ENCODE measurements at places on chromosomes 16 and 17.

GRCh38 chr17:491086-492021 lies 138.7 kb upstream of the RPH3AL start:
- DNase-seq, result peak; percentile 28

DNA sequence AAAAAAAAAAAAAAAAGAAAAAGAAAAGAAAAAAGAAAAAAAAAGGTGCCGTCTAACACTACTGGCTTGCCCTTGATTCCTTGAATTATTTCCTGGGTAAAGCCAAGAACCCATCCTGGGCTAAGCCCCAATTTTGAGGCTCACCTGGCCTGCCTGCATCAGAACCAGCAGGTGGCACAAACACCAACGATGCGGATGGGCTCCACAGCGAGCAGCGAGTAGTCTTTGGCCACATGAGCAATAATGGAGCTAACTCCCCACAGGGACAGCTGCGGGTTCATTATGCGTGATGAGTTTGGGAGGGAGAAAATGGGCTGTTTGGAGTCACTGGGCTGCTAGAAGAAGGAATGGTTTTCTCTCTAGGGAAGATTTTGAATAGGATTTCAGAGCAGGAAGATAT lies 91.1 kb downstream of the ASIC2 start:
- DNase-seq, result no peak

- peak; percentile 82 for DNase-seq
Measured at GRCh38 chr17:76868176-76868668, at the start of gene MGAT5B. Gene MGAT5B, plus strand, starts transcription at chr17:76868404. Its CDS starts 626 bp downstream, at chr17:76869030.

- no peak for DNase-seq
Measured at GRCh38 chr17:10050597-10051101, 145.6 kb upstream of the RCVRN start.

DNA sequence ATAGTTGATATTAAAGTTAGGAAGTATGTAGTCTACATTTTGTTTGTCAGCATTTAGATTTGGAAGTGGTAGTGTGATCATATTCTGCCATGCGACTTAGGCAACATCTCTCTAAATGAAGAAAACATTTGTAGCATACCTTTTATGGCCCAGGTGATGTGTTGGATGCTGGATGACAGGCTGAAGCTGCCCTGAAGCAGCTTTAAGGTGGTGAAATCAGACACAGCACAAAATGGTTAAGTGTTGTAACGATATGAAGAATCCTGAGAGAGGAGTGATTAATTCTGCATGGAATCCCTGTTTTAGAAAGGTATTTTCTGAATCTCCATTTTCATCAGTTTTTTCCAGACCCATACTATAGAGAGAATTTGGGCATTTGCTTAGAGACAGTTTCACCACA lies 28.3 kb downstream of the AATF start:
- no peak for DNase-seq

DNA sequence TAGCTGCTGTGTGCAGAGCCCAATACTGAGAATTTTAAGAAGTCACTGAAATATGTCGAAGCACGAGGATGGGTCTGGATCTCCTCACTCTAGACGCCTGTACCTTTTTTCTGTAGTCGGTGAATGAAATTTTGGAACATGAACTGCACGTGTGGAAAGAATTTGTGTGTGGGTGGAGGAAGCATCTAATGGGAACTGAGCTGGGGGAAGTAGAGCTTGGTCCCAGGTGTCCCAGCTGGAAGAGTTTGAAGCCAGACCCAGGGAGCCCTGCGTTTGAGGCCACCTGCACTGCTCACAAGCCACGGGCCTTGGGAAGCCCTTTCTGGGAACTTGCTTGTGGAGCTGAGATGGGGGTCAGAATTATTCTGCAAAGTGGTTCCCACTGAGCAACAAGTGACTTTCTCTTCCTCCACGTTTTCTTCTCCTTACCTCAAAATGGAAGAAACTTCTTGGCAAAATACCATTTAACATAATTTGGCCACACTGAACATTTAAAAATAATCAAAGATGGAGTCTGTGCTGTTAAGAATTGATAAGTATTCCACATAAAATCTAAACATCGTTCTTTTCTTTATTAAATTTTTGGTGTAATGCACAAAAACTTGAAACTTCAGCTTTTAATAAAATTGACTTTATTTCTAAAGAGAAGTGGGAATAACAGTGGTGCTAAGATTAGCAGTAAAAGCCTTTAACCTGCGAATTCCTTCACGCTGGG lies 163.8 kb downstream of the PRKCA start:
- DNase-seq, result no peak

- DNase-seq, result no peak
Measured at GRCh38 chr16:11677959-11678881, 10.0 kb downstream of the SNN start.

DNA sequence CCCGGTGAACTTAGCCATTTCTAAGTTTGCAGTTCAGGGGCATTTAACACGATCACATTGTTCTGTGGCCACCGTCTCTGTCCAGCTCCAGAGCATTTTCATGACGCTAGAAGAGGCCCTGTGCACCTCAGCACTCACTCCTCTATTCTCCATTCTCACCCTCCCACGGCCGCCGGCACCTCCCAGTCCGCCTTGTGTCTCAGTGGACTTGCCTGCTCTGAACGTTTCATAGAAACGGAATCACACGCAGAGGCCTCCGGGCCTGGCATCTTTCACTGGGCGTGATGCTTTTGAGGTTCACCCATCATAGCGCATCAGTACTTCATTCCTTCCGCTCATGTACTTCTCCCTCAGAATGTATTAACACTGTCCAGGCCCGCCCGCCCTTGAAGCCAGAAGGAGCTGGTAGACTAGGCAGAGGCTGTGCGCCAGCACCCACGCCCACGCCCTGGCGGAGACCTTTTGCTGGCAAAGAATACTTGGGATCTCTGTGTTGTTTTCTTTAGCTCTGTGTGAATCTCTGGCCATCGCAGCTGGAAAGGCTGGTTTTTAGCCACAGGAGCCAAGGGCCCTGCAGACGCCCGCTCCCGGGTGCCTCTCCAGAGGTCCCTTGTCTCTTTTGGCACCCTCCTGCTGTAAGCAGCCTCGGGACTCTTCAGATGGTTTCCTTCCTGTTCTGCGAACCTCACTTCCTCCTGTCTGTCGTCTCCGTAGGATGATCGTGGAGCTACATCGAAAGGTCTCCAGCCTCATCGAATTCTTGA lies 23.4 kb upstream of the JPT2 start:
- DNase-seq, result no peak

DNA sequence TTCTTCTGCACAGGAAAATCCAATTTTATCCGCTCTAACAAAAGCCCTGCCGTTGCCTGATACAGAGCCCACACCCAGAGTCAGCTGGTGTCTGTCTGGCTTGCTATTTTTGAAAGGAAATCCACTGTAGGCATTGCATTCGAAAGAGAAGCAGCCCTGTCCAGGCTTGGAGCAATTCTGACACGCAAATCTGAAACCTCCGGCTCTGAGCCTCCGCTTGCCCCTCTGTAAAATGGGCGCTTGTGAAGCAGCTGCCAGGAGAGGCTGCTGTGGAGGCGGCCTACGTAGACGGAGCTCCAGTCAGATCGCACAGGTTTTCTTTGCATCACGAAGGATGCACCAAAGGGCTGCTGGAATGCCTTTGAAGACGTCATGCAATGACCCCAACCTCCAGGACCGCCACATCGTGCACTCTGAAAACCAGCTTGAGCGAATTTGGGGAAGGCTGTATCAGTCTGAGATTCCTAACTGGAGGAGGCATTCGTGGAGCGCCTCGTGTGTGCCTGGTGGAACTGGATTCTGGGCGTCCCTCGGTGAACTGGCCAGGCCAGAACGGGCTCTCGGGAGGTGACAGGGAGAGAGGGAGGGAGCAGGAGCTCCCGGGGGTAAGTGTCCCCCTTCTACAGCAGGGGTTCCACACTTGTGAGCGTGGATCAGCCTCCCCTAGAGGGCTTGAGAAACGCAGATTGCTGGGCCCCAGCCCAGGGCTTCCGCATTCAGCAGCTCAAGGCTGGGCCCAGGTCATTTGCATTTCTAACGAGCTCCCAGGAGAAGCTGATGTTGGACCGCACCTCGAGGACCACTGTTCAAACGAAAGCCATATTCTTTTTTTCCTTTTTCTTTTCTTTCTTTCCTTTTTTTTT lies 215.5 kb downstream of the MRTFB start:
- DNase-seq, result peak; percentile 18

GRCh38 chr17:49968405-49969133 lies 421 bp upstream of the DLX4 start:
- DNase-seq, result peak; percentile 71

DNA sequence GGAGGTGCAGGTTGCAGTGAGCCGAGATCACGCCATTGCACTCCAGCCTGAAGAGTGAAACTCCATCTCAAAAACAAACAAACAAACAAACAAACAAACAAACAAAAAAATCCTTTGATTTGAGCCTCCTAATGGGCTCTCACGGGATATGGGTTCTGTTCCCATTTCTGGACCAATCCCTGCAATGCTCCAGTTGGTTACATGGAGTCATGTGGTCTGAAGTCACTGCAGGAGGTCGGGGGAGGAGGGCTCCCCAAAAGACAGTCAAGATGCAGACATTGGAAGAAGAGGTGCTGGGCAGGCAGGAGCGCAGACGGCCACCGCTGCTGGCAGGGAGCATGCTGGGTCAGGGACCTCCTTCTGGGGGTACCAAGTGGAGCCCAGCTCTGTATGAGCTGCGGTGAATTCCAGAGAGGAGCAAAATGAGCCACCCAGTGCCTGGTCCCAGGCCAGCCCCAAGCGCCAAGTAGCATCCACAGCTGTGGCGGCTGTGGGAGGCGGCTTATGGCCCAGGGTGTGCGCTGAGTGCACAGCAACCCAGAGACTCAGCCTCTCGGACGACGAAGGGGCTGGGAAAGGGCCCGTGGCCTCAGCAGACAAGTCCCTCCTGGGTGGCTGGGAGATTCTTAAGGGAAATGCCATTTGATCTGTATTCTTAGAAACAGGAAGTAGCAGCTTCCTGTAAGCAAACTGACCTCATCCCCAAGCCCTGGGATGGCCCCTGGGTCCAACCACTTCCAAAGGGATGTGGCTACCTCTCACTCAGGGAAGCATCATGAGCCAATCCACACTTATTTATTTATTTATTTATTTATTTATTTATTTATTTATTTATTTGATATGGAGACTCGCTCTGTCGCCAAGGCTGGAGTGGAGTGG lies 19.6 kb upstream of the ATP2A3 start:
- no peak for DNase-seq

- DNase-seq, result no peak
Measured at GRCh38 chr16:88846088-88846487, 10.7 kb downstream of the GALNS start.

GRCh38 chr17:10127819-10128425 lies 70.5 kb downstream of the GAS7 start:
- DNase-seq, result no peak

- DNase-seq, result no peak
Measured at GRCh38 chr17:51217946-51218345, 41.9 kb downstream of the MBTD1 start.

- no peak for DNase-seq
Measured at GRCh38 chr16:64089697-64090096, 1032.2 kb downstream of the CDH11 start.

- DNase-seq, result no peak
Measured at GRCh38 chr17:30267625-30268024, 24.1 kb downstream of the BLMH start.

- DNase-seq, result no peak
Measured at GRCh38 chr17:74702116-74702871, 10.4 kb downstream of the CD300LF start.

DNA sequence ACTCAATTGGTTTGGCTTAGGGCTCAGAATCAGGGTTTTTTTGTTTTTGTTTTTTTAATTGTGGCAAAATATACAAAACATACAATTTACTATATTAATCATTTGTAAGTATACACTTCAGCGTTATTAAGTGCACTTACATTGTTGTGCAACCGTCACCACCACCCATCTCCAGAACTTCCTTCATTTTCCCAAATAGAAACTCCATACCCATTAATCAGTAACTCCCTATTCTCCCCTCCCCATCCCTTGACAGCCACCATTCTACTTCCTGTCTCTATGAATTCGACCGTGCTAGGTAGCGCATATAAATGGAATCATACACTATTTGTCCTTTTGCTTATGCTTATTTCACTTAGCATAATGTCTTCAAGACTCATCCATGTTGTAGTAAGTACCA lies 45.2 kb upstream of the DHX40 start:
- no peak for DNase-seq

GRCh38 chr16:53056392-53056881 lies 1.6 kb downstream of the CHD9 start:
- no peak for DNase-seq

DNA sequence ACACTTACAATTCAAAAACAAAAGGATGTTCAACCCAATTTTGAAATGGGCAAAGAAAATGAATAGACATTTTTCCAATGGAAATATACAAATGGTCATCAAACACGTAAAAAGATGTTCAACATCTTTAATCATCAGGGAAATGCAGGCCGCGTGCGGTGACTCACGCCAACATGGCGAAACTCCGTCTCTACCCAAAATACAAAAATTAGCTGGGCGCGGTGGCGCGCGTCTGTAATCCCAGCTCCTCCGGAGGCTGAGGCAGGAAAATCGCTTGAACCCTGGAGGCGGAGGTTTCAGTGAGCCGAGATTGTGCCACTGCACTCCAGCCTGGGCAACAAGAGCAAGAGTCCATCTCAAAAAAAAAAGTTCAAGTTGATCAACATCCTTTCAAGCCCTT lies 1.8 kb upstream of the CLUAP1 start:
- DNase-seq, result no peak

- DNase-seq, result no peak
Measured at GRCh38 chr16:73713251-73713650, 583.4 kb upstream of the PSMD7 start.

GRCh38 chr17:36944553-36944952 lies 4.2 kb upstream of the AATF start:
- DNase-seq, result no peak

GRCh38 chr17:77439189-77440018 lies 298.6 kb downstream of the SEC14L1 start:
- DNase-seq, result peak; percentile 41

GRCh38 chr16:72552654-72553053 lies 380.7 kb upstream of the PMFBP1 start:
- DNase-seq, result no peak

- DNase-seq, result no peak
Measured at GRCh38 chr17:50618941-50619340, 15.7 kb upstream of the ABCC3 start.

DNA sequence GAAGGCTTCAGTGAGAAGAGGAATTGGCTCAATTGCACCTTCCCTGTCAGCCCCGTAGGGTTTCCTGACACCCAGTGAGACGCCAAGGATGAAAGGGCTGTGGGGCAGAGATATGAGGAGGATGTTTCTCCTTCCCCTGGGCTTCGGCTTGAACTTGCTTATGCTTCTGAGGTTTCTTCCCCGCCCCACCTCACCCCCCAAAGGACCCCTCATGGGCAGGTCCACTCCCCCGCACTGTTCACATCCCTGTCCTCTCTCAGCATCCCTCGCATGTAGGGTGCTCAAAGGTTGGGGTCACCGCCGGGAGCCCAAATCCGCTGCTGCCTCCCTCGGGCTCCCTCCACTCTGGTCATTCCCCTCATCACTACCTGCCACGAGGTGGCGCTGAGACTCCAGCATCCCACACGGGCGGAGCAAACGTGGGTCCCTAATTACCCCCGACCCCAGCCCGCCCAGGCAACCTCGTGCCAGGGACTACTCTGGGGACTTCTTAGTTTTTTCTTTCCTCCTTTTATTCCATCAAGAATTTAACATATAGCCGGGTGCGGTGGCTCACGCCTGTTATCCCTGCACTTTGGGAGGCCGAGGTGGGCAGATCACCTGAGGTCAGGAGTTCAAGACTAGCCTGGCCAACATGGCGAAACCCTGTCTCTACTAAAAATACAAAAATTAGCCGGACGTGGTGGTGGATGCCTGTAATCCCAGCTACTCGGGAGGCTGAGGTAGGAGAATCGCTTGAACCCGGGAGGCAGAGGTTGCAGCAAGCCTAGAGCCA lies 3.3 kb upstream of the TRARG1 start:
- DNase-seq, result peak; percentile 80
